Tracheal epithelial cell (primary cell): ENCODE measurements at places on chromosomes 5 and 9. TPM values are rescaled to one million over a fixed set of nuclear protein-coding genes. Genes with fewer than 3 reads are reported as not detected.

Gene PCDHB13
- total RNA-seq, result 0.24 TPM in 1 of 2 replicates, not detected in the other

Gene HTR1A
- not detected in 2 replicates for total RNA-seq

Gene SPEF2
- 0.64 and 1.9 TPM in 2 replicates for total RNA-seq

Gene PCBD2
- total RNA-seq, result 2.4 and 6.4 TPM in 2 replicates

Gene TRAF1
- 0.85 and 6.3 TPM in 2 replicates for total RNA-seq

Gene JAKMIP2
- not detected in 2 replicates for total RNA-seq

Gene TICAM2
- total RNA-seq, result 0.43 and 0.72 TPM in 2 replicates

Gene PCDHA6
- total RNA-seq, result 0.43 and 0.48 TPM in 2 replicates

Gene RIC1
- total RNA-seq, result 33.5 and 34.0 TPM in 2 replicates

Gene NPR2
- 8.7 and 12.4 TPM in 2 replicates for total RNA-seq
